Cortex of kidney (tissue), 1 donor: ENCODE measurements at places on chromosomes 4 and X.

GRCh38 chr4:153790962-153791551, 2.2 kb upstream of the SFRP2 start:
- no peak for DNase-seq

DNA sequence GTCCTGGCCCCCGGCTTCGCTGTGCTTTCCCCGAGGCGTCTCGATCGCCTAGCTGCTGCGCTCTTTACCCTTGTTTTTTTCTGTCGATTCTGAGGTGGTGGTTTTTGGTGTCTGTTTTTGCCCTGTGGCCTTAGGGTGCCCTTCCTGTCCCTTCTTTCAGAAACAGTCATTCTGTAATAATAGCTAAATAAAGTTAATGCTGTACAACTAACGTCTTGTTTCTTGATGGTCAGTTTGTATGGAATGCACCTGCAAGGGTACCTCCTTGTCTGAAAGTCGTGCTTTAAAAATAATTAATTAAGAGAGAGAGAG, 686 bp downstream of the FIP1L1 start:
- no peak for DNase-seq

GRCh38 chr4:2579910-2580309, 43.5 kb downstream of the FAM193A start:
- DNase-seq: no peak

DNA sequence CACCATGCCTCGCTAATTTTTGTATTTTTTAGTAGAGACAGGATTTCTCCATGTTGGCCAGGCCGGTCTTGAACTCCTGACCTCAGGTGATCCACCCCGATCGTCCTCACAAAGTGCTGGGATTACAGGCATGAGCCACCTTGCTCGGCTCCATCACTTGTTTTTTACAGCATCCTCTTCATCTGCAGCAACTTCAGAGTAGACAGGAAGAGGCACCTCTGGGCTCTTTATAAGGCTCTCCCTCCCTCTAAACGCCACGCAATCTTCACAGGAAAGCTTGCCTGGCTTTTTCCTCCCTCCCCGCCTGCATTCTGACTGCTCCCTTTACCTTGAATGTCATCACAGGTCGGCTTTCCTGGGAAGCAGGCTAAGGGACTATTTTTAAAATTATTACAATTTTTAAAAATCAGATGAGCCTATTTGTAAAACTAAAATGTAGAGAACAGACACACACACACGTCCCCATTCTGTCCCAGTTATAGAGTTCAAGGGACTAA, 111.5 kb upstream of the LDB2 start:
- no peak for DNase-seq

DNA sequence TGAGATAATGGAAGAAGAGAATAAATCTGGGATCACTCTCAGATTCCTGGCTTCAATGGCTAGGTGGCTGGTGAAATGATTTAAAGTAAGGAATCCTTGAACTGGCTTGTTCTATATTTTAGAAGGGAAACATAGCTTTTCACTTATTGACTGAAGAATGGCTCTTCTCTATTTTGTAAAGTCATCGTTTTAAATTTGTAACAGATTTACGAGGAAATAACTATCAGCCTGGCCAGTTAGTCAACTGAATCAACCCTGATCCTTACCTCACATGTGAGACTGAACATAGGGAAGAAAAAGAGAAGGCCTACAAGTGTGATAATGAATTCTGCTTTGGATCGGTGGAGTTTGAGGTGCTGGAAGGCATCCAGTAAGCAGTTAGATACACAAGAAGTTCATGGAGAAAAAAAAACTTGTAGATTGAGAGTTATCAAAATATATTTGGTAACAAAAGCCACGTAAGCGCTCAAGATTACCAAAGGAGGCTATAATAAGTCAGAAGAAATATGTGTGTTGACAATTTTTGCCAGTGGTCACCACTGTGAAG, 12.0 kb downstream of the AREG start:
- no peak for DNase-seq

- DNase-seq: no peak
Observed at GRCh38 chr4:77097611-77098010, 21.8 kb upstream of the CCNI start.

DNA sequence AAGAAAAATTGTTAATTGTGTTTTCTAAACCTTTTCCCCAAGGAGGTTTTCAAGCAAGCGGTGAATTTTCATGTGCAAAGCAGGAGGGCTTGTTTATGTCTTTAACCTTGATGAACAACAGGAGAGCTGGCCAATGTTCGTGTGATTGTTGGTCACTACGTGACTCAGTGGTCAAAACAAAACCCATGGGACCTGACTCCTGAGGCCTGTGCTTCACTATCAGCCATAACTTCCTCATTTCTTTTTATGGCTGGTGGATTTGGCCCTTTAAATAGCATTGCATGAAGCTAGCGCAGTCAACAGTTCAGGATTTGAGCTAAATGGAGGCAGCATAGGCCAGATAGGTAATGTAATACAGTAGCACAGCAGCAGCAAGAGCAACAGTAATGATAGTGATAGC, 80.5 kb downstream of the MID1IP1 start:
- no peak for DNase-seq

GRCh38 chr4:71472946-71473345, 134.1 kb downstream of the SLC4A4 start:
- DNase-seq: no peak

- DNase-seq: no peak
Observed at GRCh38 chr4:15131551-15131950, 129.3 kb downstream of the CPEB2 start.

GRCh38 chr4:858041-858481, 32.1 kb upstream of the CPLX1 start:
- DNase-seq: no peak

DNA sequence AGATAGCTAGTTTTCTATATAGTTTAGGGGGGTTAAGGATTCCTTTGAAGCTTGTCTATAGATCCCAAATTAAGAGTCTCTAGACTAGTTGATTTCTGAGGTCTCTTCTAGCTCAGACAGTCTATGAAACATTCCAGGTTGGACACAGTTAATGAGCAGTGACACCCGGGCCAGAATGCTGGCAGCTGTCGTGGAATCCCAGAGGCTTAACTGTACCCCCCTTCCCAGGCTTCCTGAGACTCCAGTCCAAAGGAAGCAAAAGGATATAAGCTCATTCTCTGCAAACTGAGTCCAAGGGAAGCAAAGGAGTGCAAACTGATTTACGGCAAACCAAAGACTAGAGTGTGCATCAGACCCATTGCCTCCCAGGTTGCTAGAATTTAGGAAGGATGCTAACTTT, 62.9 kb downstream of the DCX start:
- DNase-seq: no peak

DNA sequence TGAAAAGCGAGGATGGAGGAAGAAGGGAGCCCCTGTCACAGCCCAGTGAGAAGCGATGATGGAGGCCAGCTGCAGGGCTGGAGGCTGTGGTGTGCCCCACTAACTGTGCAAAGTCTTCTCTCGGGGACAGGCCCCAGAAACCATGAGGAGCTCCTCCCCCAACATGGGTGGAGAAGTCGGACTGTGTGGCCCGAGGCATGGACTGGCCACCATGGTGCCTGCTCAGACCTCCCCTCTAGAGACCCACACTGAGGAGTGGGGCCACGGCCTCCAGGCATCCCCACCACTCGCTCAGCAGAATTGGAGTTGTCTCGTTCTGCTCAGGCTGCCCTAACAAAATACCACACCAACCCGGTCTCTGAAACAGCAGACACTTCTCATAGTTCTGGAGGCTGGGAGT, 12.2 kb upstream of the PDE6B start:
- DNase-seq: no peak

- no peak for DNase-seq
Observed at GRCh38 chr4:54228961-54229501, at the start of gene PDGFRA. Gene PDGFRA, plus strand, starts transcription at chr4:54229293. Its CDS starts 29,476 bp downstream, at chr4:54258769.

DNA sequence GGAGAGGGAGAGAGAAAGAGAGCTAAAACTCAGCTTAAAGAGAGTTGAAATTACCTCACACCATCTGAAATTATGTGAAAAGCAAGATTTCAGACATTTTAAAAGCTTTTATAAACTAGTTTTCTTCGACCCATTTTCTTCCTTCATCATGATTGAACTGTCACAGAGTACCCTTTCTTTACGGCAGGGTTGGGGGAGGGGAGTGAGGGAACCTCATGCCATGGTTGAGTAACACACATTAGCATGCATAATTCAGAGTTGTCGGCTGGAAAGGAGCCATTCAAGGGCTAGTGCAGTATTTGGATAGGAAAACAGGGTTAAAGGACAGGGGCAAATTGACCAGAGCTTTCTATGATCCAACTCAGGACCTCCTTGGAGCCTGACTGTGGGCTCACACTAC, 46.2 kb downstream of the PCDH19 start:
- DNase-seq: no peak

DNA sequence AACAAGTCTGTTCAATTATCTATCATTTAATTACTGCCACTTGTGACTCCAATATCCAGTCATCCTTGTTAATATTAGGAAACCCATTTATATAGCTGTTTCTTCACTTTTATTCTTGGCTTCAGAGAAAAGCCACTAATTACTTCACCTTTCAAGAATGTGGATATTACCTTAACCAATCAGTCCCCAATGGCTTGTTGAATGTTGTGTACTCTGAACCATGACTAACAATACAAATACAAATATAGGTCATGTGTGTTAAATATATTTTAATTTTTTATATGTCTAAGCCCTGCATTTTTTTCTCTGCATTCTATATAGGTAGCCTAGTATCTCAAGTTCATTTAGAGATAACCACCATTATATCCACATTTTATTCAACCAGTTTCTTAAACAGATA, 1513.4 kb upstream of the AGA start:
- DNase-seq: no peak

GRCh38 chrX:11733614-11734013, 24.4 kb upstream of the MSL3 start:
- DNase-seq: no peak

DNA sequence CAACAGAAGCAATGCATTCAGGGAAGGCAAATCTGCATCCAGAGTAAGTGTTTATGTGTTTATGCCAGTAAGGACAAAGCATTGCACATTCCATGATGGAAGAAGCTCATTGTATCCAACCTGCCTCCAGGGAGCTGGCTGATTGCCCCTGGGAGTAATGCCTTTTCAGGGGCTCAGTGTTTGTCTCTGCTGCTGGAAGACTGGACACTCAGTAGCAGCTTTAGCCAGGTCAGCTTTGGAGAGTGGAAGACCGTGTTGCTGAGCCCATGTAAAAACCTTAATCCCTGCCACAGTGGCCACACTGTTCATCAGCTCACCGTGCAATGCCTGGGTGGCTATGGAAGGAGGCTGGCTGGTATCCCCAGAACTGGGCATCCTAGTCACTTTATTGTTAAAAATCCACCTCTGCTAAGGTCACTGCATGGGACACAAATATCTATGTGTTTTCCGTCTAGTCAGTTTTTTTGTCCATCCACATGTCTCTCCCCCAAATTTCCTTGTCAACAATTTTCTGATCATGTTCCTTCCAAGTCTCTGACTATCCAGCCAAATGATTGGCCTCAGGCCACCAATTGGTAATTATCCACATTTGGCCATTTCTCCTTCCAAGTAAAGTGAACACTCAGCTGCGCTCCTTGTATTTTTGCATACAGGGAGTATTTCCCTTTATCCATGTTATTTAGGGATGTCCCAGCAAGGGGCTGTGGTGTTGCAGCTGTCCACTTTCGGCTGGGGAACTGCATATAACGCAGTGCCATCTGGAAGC, 2044.5 kb upstream of the AGA start:
- no peak for DNase-seq

DNA sequence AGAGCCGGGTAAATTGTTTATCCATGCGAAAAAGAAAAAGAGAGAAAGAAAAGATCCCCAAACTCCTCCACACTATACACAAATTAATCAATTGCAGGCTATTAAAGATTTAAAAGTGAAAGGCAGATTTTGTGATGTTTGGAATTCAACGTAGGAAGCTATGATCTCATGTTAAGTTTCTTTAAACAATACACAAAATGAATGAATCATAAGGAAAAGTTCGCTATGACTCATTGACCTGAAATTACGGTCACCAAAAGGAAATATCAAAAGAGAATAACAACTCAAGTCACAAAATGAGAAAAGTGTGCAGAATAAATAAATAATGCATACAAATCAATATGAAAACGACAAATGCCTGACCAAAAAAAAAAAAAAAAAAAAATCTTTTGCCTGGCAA, 28.6 kb downstream of the CLNK start:
- no peak for DNase-seq

DNA sequence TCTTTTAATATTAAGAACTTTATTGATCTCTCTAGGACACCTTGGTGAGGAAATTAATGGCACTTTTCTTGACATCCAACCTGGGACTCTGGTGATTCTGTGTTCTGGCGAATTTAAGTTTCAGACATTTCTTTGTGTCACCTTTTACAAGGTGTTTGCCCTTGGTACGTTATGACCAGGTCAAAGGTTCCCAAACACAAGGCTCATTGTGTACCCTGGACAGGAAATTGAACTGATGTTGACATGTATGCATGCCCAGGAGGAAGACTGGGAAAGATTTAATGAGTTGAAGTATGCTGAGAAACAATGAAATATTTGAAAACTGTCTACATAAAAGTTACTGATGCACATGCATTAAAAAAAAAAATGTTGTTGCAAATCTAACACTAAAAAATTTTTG, 22.1 kb downstream of the NIPAL1 start:
- DNase-seq: no peak

DNA sequence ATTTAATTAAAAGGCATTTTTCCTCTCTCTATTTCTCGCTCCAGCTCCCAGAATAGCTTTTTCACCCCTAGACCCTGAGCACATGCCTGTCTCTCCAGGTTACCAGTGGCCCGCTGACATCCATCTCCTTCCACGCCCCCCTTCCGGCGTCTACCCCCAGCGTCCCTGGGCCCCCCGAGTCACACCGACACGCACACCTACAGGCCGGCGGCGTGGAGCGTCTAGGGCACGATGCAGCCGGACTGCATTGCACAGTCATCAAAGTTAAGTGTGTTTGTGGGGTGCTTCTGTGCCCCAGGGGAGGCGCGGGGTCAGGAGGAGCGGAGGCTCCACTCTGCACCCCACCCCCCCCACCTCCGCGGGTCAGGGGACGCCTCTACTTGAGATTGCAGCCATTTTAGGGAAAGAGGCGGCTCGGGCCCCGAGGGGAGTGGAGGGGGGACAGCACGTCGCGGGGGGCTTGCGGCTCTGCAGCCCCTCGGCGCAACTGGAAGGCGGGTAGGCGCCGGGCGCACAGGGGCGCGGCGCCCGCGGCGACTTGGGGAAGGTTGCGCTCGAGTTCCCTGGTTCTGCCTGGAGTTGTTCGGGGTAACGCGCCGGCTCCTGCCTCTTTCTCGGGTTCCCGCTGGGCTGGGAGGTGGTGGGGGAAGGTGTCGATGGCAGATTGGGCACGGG, 112.7 kb downstream of the DHX15 start:
- DNase-seq: no peak

DNA sequence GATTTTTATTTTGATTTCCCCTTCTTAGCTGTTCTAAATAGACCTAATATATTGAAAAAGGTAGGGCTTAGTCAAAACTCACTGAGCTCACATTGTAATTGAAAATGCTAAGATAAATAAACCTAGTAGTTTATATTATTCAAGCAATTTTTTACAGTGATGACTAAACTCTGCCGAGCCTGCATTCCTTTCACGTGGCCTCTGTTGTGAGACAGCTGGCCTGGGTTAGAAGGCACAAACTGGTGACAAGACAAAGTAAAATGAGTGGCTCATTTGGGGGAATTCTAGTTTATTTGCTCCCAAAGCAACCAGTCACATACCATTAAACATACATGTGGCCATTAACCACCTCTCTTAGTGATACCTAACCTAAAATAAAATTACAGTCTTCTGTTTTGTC, 169.4 kb upstream of the TEX13C start:
- no peak for DNase-seq
